Activated CD4-positive, alpha-beta memory T cell treated with anti-CD3 and anti-CD28 coated beads, Interleukin-2, amount 10 ng/mL, durations not matched to agents 7 days and 5 days (primary cell): ENCODE measurements at places on chromosomes 2 and 18.

- DNase-seq = no peak
These were observed 441.8 kb downstream of the CMPK2 start for GRCh38 chr2:6423944-6424343.

- DNase-seq = no peak
These were observed 272.3 kb upstream of the COL3A1 start for GRCh38 chr2:188701836-188702235.

- no peak for DNase-seq
These were observed 498.4 kb downstream of the STK39 start for GRCh38 chr2:167749016-167749415.

GRCh38 chr2:128547667-128548066 is 229.0 kb upstream of the HS6ST1 start:
- no peak for DNase-seq

DNA sequence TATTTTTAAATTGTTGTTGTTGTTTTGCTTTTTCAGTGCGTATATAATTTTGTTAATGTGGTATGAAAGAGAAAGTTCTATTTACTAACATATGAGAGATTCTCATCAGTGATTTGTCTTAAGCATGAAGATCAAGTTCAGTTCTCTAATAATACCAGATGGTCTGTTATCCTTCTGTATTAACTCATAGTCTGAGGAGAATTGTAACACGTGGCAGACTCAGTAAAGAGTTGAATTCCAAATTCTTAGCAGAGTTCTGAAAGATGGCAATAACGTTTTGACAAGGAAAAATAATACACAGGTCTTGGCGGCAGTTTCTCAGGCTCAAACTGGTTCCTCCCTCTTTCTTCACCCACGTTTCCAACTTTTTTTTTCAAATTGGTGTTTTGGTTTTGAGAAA is 17.2 kb upstream of the COL3A1 start:
- DNase-seq = no peak

- no peak for DNase-seq
These were observed 1596.8 kb upstream of the SLC39A10 start for GRCh38 chr2:194060269-194060668.

DNA sequence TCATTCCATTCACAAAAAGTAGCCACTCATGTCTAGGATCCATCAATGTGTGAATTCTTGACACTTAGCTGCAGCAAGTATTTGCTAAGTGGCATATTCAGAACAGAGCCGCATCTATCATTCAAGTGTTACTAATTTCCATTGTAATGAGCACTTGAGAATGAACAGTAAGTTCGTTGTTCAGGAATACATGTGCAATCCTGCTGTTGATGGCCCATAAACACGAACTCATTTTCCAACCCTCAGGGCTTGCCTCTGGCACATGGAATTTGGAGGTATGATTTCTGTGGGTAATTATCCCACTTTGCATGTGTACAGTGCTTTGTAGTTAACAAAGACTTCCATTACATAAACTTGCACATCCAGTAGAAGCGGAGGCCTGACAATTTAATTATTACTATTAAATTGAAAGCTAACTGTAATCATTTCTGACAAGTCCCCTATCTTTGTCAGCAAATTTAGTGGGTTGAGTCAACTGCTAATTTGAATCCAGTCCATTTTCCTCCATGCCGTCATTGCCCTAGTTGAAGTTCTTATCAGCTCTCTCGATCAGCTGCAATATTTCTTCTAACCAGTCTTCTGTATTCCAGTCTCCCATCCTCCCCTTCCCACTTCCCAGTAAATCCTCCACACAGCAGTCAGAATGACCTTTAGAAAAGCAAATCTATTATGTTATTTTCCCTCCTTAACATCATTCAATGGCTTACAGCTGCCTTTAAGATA is 116.0 kb upstream of the AQP4 start:
- no peak for DNase-seq
